AG09319 (cell line): ENCODE measurements at places on chromosomes 6 and 20.

GRCh38 chr6:142300302-142300701 is 1.5 kb upstream of the ADGRG6 start:
- DNase-seq = no peak

DNA sequence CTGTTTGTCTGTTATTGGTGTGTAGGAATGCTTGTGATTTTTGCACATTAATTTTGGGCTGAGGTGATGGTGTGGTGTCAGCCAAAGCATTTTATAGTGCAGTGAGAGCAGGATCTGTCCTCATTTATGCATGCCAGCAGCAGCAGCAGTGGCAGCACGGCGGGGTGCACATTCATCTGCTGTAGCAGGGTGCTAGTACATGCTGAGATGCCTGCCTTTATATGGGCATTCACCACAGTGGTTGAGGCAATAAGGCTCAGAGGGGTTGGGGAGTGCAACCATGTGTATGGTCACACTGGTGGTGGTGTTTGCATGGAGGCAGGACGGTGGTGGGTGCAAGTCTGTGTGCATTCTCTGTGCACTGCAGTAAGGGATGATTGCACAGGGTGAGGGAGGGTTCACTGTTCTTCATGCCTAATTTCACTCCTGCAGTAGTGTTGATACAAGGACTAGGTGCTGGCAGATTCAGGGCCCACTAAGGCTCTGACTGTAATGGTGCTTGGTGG is 129.3 kb upstream of the SYNCRIP start:
- no peak for DNase-seq

GRCh38 chr6:24861934-24862333 is 63.2 kb upstream of the ARMH2 start:
- DNase-seq = no peak

GRCh38 chr6:168791917-168792316 is 350.9 kb downstream of the SMOC2 start:
- DNase-seq = no peak

DNA sequence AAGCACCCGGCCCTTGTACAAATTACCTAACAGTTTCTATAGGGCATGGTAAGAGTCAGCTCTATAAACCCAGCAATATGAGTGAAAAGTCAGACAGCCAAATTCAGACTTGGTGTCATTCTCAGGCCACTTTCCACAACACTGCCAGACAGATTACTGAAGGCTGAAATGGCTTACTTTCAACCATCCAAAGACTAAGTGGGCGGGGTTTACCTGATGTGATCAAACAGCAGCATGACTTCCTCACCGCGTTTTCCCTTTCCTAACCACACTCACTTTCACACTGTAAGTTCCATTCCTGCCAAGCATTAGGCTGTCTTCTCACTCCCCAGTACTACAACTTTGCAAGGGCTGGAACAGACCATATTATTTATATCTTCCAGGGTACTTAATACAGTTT is 85.9 kb downstream of the SMLR1 start:
- no peak for DNase-seq

DNA sequence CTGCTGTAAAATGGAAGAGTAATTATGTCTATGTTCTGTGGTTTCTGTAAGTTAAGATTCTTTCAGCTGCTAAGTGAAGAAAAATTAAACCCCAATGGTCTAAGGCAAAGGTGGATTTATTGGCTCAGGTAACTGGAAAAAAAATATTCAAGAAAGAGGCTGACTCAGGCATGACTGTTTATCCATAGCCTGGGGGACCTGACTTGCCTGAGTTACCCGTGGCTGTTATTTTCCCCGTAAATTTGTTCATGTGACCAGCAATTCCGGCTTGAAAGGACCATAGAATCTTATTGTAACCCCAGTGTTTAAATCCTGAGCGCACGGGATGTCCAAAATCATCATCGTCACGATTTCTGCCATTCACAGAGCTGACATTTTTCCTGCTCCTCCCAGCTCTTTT is 32.3 kb upstream of the SULF2 start:
- DNase-seq = no peak

- DNase-seq = no peak
Observed at GRCh38 chr6:3292431-3293197, 33.9 kb downstream of the PSMG4 start.

GRCh38 chr6:16633961-16634360 is 127.3 kb downstream of the ATXN1 start:
- DNase-seq = no peak

DNA sequence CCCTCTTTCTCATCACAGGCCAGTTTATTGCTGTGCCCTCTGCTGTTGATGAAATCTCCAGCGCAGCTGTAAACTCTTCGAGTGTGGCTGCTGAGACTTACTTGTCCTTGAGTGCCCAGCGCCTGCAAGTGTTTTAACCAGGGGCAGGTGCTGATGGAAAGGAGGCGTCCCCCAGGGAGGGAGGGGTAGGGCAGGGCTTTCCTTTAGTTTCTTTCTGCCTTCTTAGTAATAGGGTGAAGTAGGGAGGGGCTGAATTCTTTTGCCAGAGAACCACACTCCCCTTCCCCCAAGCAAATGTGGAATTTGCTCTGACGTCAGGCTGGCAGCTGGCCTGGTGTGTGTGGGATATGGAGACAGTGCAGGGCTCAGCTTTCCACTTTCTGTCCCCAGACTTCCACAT is 61.2 kb downstream of the IGF2R start:
- peak; percentile 89 for DNase-seq

DNA sequence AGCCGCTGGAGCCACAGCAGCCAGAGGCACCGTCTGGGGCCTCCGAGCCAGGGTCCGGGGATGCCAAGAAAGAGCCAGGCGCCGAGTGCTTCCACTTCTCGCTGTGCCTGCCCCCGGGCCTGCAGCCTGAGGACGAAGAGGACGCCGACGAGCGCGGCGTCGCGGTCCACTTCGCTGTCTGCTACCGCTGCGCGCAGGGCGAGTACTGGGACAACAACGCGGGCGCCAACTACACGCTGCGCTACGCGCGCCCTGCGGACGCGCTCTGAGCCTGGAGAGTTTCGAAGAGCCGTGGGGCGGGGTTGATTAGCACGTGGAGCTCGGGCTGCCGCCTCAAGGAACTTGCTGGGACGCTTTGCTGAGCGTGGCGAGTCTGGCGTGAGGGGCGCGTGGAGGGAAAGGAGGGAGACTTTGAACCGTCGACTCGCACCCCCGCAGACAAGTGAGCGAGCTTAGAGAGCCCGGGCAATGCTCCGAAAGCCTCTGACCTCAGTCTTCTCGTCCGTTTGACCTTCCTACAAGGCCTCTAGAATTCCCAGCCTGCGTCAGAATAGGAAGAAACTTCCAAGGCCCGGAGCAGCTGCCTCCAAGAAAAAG is 1.3 kb downstream of the PPP1R3G start:
- DNase-seq = no peak

- DNase-seq = no peak
Observed at GRCh38 chr6:54697424-54697823, 149.1 kb upstream of the FAM83B start.

- no peak for DNase-seq
Observed at GRCh38 chr6:159874435-159874834, 16.4 kb upstream of the MAS1 start.

GRCh38 chr6:28587746-28588075 is 62.0 kb downstream of the GPX5 start:
- no peak for DNase-seq

DNA sequence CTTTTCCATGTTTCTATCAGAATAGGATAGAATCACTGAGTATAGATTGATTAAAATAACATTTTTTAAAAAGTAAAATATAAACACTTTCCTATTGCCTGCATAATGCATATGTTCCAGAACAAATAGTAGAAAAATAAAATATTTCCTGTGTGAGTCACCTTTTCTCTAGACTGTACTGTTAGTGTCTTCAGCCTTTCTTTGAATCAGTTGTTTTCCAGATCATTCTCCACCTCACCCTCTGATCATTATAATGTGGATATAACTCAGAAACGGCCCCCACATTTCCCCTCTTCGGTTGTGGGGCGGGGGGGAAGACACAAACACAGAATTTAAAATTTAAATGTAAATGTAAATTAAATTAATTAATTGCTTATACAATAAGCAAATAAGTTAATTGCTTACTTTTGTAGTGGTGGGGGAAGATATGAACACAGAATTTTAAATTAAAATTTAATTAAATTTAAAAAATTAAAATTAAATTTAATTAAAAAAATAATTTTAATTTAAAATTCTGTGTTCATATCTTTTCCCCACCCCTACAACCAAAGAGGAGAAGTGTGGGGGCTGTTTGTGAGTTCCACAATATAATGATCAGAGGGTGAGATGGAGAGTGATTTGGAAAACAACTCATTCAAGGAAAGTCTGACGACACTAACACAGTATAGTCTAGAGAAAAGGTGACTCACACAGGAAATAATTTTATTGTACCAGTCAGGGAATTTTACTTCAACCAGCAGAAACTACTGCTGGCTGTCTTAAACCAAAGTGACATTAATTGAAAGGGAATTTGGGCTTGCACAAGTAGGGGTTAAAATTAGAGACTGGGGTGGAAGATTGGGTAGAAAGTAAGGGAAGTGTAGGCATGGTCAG is 37.1 kb upstream of the PROKR2 start:
- DNase-seq = no peak

- DNase-seq = no peak
Observed at GRCh38 chr6:33609528-33609927, 11.6 kb upstream of the ITPR3 start.

GRCh38 chr20:61760321-61760720 is 305.4 kb downstream of the TAF4 start:
- no peak for DNase-seq

- no peak for DNase-seq
Observed at GRCh38 chr6:40164345-40164755, 230.1 kb upstream of the MOCS1 start.

DNA sequence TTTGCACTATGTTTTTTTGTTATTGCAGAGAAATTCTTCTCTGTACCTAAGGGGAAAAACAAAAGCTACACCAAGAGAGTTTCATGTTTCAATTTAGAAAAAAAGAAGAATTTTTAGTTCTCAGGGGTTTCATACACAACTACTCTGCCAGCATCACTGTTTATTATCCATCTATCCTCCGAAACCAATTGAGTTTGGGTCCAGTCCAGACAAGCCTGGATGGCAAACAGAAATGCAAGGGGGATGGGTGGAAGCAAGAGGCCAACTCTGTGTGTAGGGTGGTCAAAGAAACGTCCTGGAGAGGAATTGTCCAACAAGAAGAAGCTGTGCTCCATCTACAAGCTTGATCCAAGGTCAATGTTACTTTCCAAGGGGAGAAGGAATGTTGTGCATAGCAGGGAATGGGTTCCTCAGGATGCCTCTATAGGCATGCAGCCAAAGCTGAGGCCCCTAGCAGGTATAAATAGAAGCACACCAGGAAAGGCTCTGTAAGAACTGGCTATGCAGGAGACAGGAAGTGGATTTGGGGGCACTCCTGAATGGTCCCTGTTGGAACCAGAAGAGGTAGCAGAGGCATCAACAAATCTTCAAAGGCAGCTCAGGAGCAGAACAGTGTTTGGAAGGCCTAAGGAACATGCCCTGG is 64.4 kb downstream of the FILIP1 start:
- DNase-seq = no peak

DNA sequence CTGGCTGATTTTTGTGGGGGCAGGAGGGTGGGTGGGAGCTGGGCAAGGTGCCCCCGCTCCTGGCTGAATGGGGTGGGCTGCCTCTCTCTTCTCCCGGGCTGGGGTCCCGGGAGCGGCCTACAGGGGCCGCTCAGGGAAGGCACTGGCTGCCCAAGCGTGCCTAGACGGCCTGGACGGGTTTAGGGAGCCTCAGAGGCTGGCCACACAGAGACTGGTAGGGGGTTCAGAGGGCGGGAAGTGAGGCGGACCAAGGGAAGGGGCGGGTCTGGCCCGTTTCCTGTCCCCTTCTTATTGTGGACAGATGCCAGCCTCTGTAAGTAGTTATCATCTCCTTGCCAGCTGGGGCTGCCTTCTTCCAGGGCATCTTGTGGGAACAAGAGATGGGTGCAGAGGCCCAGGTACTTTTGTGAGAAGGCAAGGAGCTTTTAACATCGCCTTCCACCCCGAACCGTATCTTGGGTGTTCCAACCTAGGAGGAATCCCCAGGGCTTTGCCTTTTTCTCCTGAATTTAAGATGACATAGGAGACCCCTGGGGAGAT is 437 bp downstream of the CD40 start:
- peak; percentile 8 for DNase-seq
